PC-9 (cell line): ENCODE measurements at places on chromosomes 11 and 22. TPM values are rescaled to one million over a fixed set of nuclear protein-coding genes. Genes with fewer than 3 reads are reported as not detected.

The PARVG gene
- 0.20 TPM in 1 of 2 replicates, not detected in the other for total RNA-seq

The EI24 gene
- total RNA-seq = 69.7 and 88.2 TPM in 2 replicates

The C11orf91 gene
- 0.90 TPM in 1 of 2 replicates, not detected in the other for total RNA-seq

The TCN1 gene
- 1.4 and 2.0 TPM in 2 replicates for total RNA-seq

The PGGHG gene
- 68.6 and 76.9 TPM in 2 replicates for total RNA-seq

The GRIA4 gene
- not detected in 2 replicates for total RNA-seq

The SLC22A8 gene
- total RNA-seq = not detected in 2 replicates

The KCNQ1OT1 gene
- 3.4 and 4.3 TPM in 2 replicates for total RNA-seq

The TENM4 gene
- 0.25 TPM in 1 of 2 replicates, not detected in the other for total RNA-seq

The TSKU gene
- 89.3 and 99.4 TPM in 2 replicates for total RNA-seq

The WT1 gene
- not detected in 2 replicates for total RNA-seq

The TRIM68 gene
- total RNA-seq = 4.6 and 6.5 TPM in 2 replicates

The PLEKHB1 gene
- total RNA-seq = 29.1 and 40.1 TPM in 2 replicates

The OMP gene
- 1.4 TPM in 1 of 2 replicates, not detected in the other for total RNA-seq

The CFAP68 gene
- 27.4 and 46.8 TPM in 2 replicates for total RNA-seq

The VSIG2 gene
- 12.4 and 13.6 TPM in 2 replicates for total RNA-seq

The TMPRSS4 gene
- total RNA-seq = 18.7 and 27.6 TPM in 2 replicates

The CUL5 gene
- 34.3 and 39.4 TPM in 2 replicates for total RNA-seq

The KIF18A gene
- total RNA-seq = 22.9 and 31.1 TPM in 2 replicates

The MPZL2 gene
- total RNA-seq = 39.4 and 43.1 TPM in 2 replicates

The MYEOV gene
- total RNA-seq = 182 and 232 TPM in 2 replicates

The CCDC188 gene
- not detected in 2 replicates for total RNA-seq

The OR5D14 gene
- total RNA-seq = not detected in 2 replicates

The APOA4 gene
- not detected in 2 replicates for total RNA-seq

The CWC15 gene
- total RNA-seq = 50.9 and 54.2 TPM in 2 replicates

The IGSF22 gene
- 0.33 and 0.63 TPM in 2 replicates for total RNA-seq

The KIAA1671 gene
- total RNA-seq = 44.3 and 47.7 TPM in 2 replicates

The ADAMTS8 gene
- not detected in 2 replicates for total RNA-seq

The KCNJ5 gene
- 0.11 TPM in 1 of 2 replicates, not detected in the other for total RNA-seq

The SCARF2 gene
- 0.52 and 1.7 TPM in 2 replicates for total RNA-seq

The MAJIN gene
- 4.5 and 7.1 TPM in 2 replicates for total RNA-seq

The MS4A4A gene
- total RNA-seq = not detected in 2 replicates

The OR2AG1 gene
- total RNA-seq = not detected in 2 replicates

The MYO7A gene
- total RNA-seq = 2.4 and 3.5 TPM in 2 replicates

The MS4A18 gene
- not detected in 2 replicates for total RNA-seq

The C22orf42 gene
- not detected in 2 replicates for total RNA-seq

The RFPL3 gene
- total RNA-seq = not detected in 2 replicates

The RIN1 gene
- 15.5 and 19.5 TPM in 2 replicates for total RNA-seq

The ANO9 gene
- total RNA-seq = 18.1 and 27.6 TPM in 2 replicates

The OR5B21 gene
- not detected in 2 replicates for total RNA-seq

The PHLDA2 gene
- 10.7 and 14.1 TPM in 2 replicates for total RNA-seq

The TPBGL gene
- not detected in 2 replicates for total RNA-seq
